ENCODE measurements at places on chromosomes 7 and 10.

DNA sequence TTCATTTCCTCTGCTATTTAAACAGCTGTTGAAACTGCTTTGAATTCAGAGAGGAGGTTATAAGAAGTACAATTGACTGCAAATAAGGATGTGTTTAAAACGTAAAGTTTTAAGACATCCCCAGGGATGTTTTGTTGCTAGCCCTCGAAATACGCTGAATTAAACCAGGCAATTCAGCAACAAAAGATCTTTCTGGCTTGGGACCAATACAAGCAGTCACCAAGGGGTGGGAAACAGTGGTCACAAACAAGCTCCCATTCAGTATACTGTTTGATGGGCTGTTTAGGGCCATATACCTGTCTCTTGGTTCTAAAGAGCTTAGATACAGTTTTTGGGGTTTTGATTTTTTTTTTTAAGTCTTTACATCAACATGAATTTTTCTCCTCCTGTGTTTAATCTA is 446.3 kb upstream of the POT1 start:
- H3K36me3 ChIP-seq = no peaks in the 10 kb centered on the region
- no peak overlapping the region for H3K4me3 ChIP-seq
- H3K27ac ChIP-seq = no peak overlapping the region
- H3K4me1 ChIP-seq = no peaks in the 10 kb centered on the region
- no peak for DNase-seq

- no peaks in the 10 kb centered on the region for H3K36me3 ChIP-seq
- H3K4me3 ChIP-seq = no peak overlapping the region
- no peak for DNase-seq
- no peak overlapping the region for H3K27ac ChIP-seq
Observed at GRCh38 chr10:86642499-86642898, 11.8 kb upstream of the OPN4 start.

GRCh38 chr7:37942934-37943610 is 22.6 kb downstream of the EPDR1 start:
- H3K4me3 ChIP-seq = no peak overlapping the region
- H3K27ac ChIP-seq = peak overlapping the region; percentile 84
- peak; percentile 10 for DNase-seq
- H3K27me3 ChIP-seq = no peaks in the 10 kb centered on the region

GRCh38 chr7:47393406-47393805 is 188.5 kb downstream of the TNS3 start:
- H3K27me3 ChIP-seq = no peaks in the 10 kb centered on the region
- no peaks in the 10 kb centered on the region for H3K4me1 ChIP-seq
- no peak overlapping the region for H3K27ac ChIP-seq
- peaks cover 15% of the 10 kb centered on the region for H3K36me3 ChIP-seq
- H3K4me3 ChIP-seq = no peak overlapping the region
- no peak for DNase-seq

Data from neural crest cell (in vitro differentiated cells).